ENCODE measurements at places on chromosomes 11 and 22.

- no peak for ATAC-seq
These were observed 87.4 kb downstream of the DLG2 start for GRCh38 chr11:85539740-85540139.

GRCh38 chr11:70364745-70365543, 33.4 kb upstream of the CTTN start:
- ATAC-seq: no peak

DNA sequence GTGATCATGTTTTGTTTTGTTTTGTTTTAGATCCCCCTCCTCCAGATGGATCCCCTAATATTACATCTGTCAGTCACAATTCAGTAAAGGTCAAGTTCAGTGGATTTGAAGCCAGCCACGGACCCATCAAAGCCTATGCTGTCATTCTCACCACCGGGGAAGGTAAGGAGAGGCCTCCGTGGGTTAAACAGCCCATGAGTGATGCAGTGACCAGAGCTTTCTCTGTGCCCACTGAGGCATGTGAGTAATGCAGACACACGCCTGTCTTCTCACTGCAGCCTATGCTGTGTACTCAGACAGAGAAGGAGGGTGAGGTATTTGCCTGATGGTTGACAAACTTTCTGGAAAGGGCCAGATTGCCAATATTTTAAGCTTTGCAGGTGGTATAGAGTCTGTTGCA, 73.7 kb upstream of the OR4B1 start:
- ATAC-seq: no peak

- ATAC-seq: peak; percentile 45
These were observed 137.8 kb upstream of the MTMR2 start for GRCh38 chr11:96061730-96062129.

DNA sequence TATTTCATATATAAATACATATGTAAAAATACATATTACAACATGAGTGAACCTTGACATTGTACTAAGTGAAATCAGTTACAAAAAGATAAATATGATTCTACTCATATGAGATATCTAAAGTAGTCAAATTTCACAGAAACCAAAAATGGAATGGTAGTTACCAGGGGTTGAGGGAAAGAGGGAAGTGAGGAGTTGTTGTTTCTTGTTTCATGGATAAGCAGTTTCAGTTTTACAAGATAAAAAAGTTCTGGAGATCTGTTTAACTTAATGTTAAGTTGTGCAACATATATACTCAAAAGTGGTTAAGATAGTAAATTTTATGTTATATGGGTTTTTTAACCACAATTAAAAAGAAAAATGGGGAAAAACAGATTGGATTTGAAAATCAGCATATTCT, 107.7 kb downstream of the ELP4 start:
- no peak for ATAC-seq

DNA sequence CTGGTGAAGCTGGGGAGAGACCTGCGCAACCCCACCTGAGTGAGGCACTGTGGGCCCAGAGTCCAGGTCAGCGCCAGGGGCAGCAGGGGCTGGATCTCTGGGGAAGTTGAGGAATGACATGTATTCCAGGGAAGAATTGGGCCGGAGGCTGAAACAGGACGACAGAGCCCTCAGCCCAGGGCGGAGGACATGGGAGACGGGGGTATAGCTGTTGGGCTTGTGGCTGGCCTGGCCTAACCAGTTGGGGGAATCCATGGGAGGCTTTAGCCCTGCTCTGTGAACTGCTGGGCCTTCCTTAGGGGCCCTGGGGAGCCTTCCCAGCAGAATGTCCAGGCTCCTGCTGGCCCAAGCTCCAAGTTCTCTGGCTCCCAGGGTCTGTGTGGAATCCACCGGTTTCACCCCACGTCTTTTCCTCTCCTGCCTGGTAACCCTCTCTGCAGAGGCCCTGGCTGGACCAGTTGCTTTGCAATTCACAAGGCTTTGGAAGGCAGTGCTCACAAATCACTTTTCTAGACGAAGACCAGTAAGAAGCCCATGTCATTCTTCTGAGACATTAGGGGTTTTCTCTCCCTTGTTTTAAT, 50.4 kb upstream of the KCNQ1OT1 start:
- ATAC-seq: peak; percentile 39

DNA sequence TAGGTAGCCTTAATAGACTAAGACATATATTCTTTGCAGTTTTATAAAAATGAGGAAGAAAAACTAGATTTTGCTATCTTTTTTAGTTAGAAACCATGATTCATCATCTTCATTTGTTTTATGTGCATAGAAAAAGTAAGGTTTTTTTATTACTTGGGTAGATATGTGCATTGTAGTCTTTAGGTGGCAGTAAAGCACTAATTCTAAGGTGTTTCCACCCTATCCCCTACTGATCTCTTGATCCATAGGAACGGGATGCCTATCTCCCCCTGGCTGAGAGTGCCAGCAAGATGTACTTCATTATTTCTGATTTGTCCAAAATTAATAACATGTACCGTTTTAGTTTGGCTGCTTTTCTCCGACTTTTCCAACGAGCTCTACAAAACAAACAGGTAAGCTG, 148.1 kb downstream of the DYNC2H1 start:
- ATAC-seq: peak; percentile 96

- no peak for ATAC-seq
These were observed 78.4 kb downstream of the C11orf91 start for GRCh38 chr11:33622186-33622585.

GRCh38 chr11:69909561-69910518, 90.6 kb upstream of the FGF3 start:
- ATAC-seq: peak; percentile 37

- no peak for ATAC-seq
These were observed 142.5 kb upstream of the TEAD1 start for GRCh38 chr11:12531681-12532080.

DNA sequence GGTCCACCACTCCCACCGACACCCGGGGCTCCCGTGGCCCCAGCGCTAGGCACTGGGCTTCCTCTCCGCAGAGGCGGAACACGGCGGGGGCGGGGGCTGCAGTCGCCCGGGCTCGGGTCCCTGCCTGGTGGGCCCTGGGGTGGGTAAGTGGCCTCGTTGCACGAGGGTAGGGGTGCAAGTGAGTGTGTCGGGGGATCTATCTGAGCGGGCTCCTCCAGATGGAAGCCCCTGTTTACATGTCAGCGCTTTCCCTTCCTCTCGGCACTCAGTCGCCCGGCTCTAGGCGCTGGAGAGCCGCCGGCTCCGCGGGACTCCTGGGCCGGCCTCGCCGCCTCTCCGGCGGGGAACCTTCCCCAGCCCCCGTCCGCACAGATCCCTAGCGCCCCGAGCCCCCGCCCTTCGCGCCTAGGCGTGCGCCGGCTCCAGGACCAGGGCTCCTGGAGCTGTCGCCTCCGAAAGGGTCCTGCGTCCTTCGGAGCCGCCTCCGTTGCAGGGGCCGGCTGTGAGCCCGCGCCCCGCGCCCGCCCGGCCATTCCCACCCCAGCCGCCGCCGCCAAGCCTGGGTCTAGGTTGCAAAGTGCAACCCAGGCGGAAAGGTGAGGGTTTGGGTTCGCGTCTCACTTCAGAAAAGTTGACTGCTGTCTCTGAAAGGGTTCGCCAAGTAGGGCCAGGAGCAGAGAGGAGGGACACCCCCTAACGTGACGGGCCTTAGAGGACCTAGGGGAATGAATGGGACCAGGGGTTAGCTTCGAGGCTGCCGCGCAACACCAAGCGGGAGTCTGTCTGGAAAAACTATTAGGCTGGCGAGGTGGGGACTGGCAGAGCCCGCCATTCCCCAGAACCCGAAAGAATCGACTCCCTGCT, 978 bp downstream of the FLI1 start:
- peak; percentile 55 for ATAC-seq

GRCh38 chr11:16883174-16883573, 131.0 kb downstream of the PLEKHA7 start:
- peak; percentile 53 for ATAC-seq

DNA sequence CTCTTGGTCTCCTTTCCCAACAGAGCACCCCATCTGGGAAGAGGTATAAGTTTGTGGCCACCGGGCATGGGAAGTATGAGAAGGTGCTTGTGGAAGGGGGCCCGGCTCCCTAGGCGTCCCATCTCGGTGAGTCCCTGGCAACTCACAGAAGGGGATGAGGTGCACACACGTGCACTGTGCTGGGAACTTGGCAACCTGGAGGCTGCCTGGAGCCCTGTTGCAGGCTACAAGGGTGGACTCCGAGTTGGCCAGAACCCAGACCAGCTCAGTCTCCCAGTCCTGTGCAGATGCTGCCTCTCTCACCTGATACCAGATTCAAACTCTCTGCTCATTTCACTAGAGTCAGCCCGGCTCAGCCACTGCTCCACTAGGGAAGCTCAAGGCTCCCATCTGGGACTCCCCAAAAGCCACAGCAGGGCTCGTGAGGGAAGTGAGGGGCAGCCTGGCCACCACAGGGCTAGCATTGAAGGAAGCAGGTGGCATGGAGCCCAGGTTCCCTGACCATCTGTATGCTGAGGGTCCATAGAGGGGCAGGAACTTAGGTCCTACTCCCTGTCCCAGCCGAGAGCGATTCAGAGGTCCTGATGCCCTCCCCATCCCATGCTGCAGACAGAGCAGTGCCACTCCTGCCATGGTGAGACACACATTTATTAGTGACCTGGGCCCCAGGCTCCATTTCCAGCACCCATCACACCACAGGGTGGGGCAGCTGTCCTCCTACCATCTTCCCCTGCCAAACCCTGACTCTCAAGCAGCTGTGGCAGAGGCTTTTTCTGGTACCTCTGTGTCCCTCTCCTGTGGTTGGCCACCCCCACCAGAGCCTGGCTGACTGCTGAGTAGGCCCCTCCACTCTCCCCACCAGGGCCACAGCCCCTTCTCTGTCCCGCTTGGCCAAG, 4.0 kb downstream of the PRR33 start:
- ATAC-seq: no peak

DNA sequence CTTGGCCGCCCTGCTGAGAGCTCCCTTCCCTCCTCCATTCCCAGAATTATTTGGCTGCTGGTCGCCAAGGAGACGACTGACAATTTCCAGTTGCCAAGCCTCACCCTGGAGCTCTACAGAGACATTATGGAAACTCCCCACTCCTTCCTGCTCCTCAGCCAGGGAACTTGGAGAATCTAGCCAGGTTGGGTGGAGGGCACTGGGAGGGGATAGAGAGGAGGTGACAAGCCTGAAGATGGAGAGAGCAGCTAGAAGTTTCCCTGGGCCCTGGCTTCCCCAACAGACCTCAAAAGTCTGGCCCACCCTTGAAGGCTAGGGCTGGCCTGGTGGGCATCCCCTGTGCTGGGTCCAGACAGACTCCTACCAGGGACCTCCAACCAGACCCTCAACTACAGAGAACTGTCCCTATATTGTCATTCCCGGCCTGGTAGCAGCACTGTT, 6.7 kb upstream of the VSIG10L2 start:
- ATAC-seq: no peak

GRCh38 chr11:69232821-69233743, 60.9 kb upstream of the MYEOV start:
- ATAC-seq: no peak

DNA sequence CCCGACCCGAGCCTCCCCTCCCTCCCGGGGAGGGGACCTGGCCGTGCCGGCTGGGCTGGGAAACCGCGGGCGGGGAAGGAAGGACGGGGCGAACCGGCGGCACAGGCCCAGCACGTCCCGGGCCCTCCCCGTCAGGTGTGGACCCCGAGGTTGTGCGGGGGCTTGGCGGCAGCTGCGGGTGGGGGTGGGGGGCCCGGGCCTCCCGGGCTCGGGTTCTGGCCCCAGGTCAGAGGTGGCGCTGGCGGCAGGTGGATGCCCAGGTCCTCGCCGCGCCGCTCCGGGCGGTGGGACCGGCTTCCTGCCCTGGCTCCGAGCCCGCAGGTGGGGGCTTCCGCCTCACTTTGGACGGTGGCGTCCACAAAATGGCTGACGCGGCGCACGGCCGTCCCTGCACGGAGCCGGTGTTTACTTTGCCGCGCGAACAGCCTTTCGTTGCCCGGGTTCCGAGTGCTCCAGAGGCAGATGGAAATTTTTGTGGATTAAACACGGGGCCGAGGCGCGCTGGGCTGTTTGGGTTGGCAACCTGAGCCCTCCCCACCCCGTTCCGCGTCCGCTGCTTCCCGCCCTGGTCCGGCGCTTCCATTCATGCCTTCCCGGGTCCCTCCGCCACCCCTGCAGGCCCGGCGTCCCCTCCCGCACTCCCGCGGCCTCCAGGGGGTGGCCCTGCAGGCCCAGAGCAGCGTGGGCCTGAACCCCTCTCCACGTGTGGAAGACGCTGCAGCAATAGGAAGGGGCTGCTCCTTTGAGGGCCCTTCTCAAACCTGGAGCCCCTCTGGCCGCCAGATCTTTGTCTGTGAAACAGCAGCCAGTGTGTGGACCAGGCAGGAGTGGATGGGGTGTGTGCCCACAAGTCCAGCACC, 92.0 kb upstream of the KCNQ1OT1 start:
- ATAC-seq: no peak

- ATAC-seq: no peak
These were observed 154.3 kb upstream of the TBCEL start for GRCh38 chr11:120869516-120870011.

- ATAC-seq: no peak
These were observed 170.0 kb upstream of the PDGFD start for GRCh38 chr11:104333977-104334376.

GRCh38 chr11:78290293-78291176, 101.8 kb downstream of the USP35 start:
- ATAC-seq: no peak

- no peak for ATAC-seq
These were observed 75.7 kb downstream of the PISD start for GRCh38 chr22:31586137-31586920.

DNA sequence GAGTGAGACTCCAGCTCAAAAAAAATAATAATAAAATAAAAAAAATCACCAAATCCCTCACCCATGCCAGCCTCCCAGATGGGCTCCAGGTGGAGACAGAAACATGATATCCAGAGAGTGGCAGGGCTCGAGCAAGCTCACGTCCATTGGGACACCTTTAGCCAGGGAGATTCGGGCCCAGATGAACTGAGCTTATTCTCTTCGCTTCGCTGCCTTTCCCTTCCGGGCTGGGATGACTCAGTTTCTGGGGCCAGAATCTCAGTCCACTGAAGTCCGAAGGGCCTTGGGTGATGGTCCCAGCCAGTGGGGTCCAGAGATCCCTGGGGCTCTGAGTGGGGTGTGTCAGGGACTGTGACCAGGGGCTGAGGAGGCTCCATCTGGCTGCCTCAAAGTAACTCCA, 23.0 kb upstream of the MYEOV start:
- no peak for ATAC-seq

DNA sequence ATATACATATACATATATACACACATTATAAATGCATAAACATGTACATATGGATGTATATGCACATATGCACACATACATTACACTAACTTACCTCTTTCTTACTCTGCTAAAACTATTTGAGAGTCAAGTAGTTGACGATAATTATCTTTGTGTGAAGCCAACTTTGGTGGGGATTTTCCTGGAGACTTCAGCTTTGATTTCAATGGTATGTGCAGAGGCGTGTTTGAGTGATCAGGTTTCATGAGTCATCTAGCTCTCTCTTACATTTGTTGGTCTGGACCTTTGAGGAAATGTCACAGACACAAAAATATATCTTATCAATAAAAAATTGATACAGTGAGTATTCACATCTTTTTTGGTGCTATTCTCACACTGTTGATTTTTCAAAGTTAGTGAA, 769.1 kb upstream of the LUZP2 start:
- peak; percentile 81 for ATAC-seq

Data from SK-N-SH treated with all-trans-retinoic acid at 6 μM for 48 hours (cell line).